Uterine smooth muscle cell (primary cell): ENCODE measurements at places on chromosomes 1 and 21. TPM values are rescaled to one million over a fixed set of nuclear protein-coding genes. Genes with fewer than 3 reads are reported as not detected.

Gene AMY1B
- total RNA-seq: not detected in 2 replicates

Gene DMAP1
- total RNA-seq: 22.0 and 25.3 TPM in 2 replicates

Gene ASPM
- 25.4 and 108 TPM in 2 replicates for total RNA-seq

Gene RIMKLA
- total RNA-seq: under 0.01 and 0.12 TPM in 2 replicates

Gene LIN28A
- total RNA-seq: not detected in 2 replicates

Gene KPNA6
- 35.1 TPM in 2 replicates for total RNA-seq

Gene GJB3
- under 0.01 TPM in 1 of 2 replicates, not detected in the other for total RNA-seq

Gene WLS
- total RNA-seq: 88.9 and 154 TPM in 2 replicates

Gene NHLH2
- not detected in 2 replicates for total RNA-seq

Gene SLC2A1
- 76.0 and 113 TPM in 2 replicates for total RNA-seq

Gene DCST1
- total RNA-seq: not detected in 2 replicates

Gene TSACC
- total RNA-seq: not detected in 2 replicates

Gene ITPKB
- total RNA-seq: 10.1 and 11.1 TPM in 2 replicates

Gene ITLN2
- not detected in 2 replicates for total RNA-seq

Gene STK40
- 17.6 and 19.9 TPM in 2 replicates for total RNA-seq

Gene FCRL6
- not detected in 2 replicates for total RNA-seq

Gene PLPP3
- total RNA-seq: 10.2 and 14.2 TPM in 2 replicates

Gene FOXD3
- not detected in 2 replicates for total RNA-seq

Gene ZFP69
- 2.9 and 3.2 TPM in 2 replicates for total RNA-seq

Gene SMCP
- total RNA-seq: 0.11 TPM in 1 of 2 replicates, not detected in the other

Gene WNT9A
- 0.62 and 0.77 TPM in 2 replicates for total RNA-seq

Gene ARHGEF11
- total RNA-seq: 31.0 and 34.0 TPM in 2 replicates

Gene CDC42BPA
- total RNA-seq: 66.0 and 74.0 TPM in 2 replicates

Gene IFNAR1
- total RNA-seq: 13.5 and 17.7 TPM in 2 replicates

Gene SPATA21
- not detected in 2 replicates for total RNA-seq

Gene NUCKS1
- 110 and 144 TPM in 2 replicates for total RNA-seq

Gene VANGL2
- under 0.01 TPM in 1 of 2 replicates, not detected in the other for total RNA-seq

Gene SDHB
- 151 and 159 TPM in 2 replicates for total RNA-seq

Gene GNAT2
- 0.33 TPM in 1 of 2 replicates, not detected in the other for total RNA-seq

Gene CELA3A
- total RNA-seq: not detected in 2 replicates

Gene SELE
- not detected in 2 replicates for total RNA-seq

Gene TPTE
- total RNA-seq: not detected in 2 replicates

Gene CADM3
- 0.12 and 0.22 TPM in 2 replicates for total RNA-seq

Gene AQP10
- under 0.01 TPM in 1 of 2 replicates, not detected in the other for total RNA-seq

Gene NUP210L
- under 0.01 and 0.12 TPM in 2 replicates for total RNA-seq

Gene KRTAP25-1
- total RNA-seq: not detected in 2 replicates

Gene REN
- 0.62 and 0.77 TPM in 2 replicates for total RNA-seq

Gene POLR3GL
- total RNA-seq: 16.8 and 18.2 TPM in 2 replicates

Gene CYP4B1
- not detected in 2 replicates for total RNA-seq

Gene CFHR1
- total RNA-seq: 0.11 and 0.25 TPM in 2 replicates

Gene GPR3
- 0.37 and 1.2 TPM in 2 replicates for total RNA-seq

Gene TMEM82
- not detected in 2 replicates for total RNA-seq

Gene ZNF644
- 63.0 and 64.7 TPM in 2 replicates for total RNA-seq

Gene HAPLN2
- not detected in 2 replicates for total RNA-seq

Gene TMEM222
- 20.1 and 24.2 TPM in 2 replicates for total RNA-seq
